ENCODE measurements at places on chromosomes 12 and 14.

- no peak for DNase-seq
Observed at GRCh38 chr14:29240066-29240465, 473.5 kb downstream of the FOXG1 start.

- DNase-seq: no peak
Observed at GRCh38 chr14:96590190-96590864, 88.1 kb downstream of the PAPOLA start.

- DNase-seq: no peak
Observed at GRCh38 chr12:132366341-132366861, 37.0 kb upstream of the GALNT9 start.

GRCh38 chr14:101965770-101966722 is 1.7 kb downstream of the DYNC1H1 start:
- peak; percentile 10 for DNase-seq

DNA sequence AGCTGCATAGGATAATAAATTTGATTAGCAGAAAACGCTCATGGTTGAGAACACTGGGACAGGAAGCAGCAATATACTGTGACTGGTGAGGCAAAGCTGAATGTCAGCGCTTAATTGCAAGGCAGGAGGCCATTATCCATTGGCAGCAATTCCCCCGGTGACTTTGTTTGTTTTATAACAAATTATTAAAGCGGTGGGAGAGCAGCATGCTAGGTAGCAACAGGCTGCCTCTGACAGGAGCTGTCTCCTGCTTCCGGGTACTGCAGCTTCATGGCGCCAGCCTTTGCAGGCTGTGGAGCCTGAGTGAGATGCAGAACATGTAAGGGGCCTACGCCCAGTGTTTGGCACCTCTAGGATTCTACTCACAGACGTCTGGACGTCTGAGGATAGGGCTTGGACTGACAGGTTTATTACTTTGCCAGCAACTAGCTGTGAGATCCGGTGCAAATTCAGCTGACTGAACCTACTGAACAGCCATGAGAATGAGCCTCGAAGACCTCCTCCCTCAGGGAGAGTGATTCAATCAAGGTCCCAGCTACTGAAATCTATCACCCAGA is 82.1 kb upstream of the SSTR1 start:
- DNase-seq: peak; percentile 90

DNA sequence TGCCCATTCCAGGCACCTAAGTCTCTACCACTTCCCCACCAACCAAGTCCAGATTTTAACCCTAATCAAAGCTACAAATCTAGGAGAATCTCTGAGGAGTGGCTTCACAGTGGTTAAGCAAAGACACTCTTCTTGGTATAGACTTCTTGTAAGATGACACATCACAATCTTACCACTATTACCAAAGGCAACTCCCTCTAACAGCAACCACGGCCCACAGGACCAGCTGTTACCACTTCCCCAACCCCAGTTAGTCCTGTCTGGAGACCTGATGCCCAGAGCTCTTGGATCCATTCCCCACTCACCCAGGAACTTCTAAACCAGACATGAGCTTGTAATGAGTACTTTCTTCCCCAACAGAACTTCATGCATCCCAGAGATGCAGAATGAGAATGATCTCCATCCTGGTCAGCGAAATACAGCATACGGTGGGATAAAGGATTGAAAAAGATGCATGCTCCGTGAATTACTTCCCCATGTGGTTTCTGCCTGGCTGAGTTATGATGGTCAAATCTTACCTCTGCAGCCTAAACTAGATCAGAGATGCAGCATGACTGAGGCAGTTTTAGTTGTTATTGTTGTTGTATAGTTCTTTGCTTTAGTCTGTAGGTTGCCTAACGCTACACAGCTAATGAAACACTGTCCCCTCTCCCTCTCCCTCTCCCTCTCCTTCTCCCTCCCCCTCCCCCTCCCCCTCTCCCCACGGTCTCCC is 87.7 kb upstream of the FOXN3 start:
- DNase-seq: no peak

DNA sequence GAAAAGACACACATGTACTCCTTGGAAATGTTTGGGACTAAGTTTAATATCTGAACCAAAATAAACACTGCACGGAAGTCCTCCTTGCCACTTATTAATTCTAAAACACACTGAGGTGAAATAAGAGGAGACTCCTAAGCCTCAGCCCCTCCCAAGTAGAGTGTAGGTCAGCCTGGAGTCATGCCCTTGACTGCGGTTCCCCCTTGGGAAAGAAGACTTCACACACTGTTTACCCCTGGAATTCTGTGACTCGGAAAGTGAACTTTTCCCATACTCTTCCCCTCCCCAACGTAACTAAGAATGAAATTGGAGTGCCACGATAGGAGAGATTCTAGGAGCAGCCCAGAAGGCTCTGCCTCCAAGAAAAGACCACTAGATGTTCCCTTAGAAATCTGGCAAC is 8.6 kb upstream of the TFCP2 start:
- DNase-seq: no peak

GRCh38 chr12:50598321-50598862 is 93.6 kb downstream of the DIP2B start:
- no peak for DNase-seq

DNA sequence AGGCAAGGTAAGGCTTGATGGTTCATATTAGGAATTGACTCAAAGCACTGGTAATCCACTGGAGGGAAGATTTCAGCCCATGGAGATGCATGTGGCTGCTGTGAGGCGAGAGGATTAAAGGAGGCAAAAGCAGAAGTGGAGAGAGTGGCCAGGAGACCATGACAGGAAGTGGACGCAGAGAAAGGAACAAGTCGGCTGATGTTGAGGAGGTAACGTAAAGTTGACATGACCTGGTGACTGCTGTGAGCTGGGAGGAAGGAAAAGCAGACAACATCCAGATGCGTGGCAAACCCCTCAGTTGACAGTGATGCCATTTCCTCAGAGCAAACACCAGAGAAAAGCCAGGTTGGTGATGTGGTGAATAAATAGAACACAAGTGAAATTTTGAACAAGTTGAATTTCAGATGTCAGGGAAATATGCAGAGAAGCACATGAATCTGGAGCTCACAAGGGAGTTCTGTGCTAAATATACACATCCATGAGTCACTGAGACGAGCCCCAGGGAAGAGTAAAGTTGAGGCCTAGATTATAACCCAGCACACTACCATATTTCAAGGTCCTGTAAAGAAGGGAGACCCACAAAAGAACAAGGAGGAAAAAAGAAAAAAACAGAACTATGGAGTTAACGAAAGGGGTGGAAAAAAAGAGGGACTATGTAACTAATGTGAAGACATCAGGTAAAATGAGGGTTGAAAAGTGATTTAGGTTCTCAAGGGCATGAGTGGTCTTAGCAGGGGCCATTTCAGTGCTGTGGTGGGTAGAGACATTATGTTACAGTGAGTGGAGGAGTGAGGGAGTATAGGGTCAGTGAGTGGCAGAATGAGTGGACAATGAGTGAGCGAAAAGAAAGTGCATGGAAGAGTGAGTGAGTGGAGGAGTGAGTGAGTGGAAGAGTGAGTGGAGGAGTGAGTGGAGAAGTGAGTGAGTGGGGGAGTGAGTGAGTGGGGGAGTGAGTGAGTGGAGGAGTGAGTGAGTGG is 61.6 kb upstream of the GZMB start:
- DNase-seq: no peak

DNA sequence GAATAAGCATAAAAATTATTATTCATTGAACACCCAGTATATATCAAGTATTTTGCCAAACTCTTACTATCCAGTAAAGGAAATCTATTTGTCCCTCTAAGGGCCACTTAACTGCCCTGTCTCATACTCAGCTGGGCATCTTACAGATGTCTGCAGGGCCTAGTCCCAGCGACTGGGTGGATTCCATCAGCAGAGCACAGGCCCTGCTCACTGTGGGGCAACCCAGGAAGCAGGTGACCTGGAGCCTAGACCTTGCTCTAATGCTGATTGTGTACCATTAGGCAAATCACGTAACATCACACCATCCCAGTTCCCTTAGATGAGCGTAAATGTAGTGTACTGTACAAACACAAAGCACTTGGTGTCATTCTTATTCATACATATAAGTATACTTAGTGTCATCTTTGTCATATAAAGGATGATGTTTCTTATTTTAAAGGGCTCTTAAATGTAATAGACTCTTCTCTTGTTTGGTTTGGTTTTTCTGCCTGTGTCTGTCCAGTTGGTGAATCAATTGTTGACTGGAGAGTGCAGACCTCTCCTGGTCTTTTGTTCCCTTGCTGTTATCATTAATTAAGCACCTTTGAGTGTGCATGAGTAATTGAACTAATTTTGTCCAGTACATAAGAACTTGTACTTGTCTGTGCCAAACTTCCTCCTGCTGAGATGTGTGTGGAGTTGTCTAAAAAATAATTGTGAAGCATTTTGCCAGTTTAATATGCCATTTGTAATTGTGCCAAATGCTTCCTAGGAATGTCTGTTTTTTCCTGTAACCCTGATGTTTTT is 49.3 kb downstream of the RAB35 start:
- DNase-seq: no peak

DNA sequence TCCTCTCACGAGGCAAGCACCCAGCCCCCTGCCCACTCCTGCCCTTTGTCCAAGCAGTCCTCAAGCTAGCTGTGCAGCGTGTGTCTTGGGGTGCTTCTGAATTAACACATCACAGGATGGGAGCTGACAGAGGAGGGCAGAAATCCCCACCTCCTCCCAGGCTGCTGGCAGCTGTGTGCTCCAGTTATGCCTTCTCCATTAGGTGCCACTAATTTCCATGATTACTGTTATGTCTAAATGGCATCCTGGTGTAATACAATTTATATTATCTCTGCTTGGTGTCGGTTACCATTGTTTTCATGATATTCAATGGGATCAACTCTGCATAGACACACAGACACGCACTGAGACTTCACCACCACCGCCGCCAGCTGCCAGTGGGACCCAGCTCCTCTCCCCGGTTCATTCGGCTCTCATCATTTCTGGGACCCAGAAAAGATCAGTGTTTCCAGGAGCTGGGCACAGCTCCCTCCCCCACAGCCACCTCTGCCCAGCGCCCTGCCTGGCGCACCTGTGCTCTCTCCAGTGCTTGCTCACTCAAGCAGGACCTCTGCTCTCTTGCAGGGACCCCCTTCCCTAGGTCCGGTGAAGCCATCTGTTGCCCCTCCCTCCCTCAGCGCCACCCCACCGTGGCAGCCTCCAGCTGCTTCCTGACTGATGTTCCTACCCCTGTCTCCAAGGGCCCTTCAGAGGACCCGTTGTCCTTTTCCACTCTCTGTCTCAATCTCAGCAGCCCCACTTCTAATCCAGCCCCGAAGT is 167.5 kb upstream of the FKBP4 start:
- peak; percentile 25 for DNase-seq

DNA sequence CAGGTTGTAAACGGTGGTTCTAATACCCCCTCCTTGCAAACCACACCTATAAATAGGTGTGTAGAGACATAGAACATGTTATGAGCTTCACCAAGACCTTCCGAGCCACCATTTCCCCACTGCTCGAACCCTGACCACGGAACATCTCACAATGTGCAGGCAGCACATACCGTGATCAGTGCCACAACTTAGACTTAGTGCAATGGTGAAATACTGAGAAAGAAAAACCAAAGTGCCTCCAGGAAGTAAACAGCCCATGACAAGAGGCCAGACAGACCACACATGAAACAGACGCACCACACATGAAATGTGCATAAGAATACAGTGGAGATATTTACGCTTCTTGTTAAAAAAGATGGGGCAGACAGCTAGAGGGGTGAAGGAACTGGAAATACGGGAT is 166.9 kb upstream of the CCND2 start:
- DNase-seq: no peak
